ENCODE measurements at places on chromosomes 5 and 9.

GRCh38 chr9:108811944-108812343 is 43.8 kb downstream of the ACTL7B start:
- no peak for DNase-seq

DNA sequence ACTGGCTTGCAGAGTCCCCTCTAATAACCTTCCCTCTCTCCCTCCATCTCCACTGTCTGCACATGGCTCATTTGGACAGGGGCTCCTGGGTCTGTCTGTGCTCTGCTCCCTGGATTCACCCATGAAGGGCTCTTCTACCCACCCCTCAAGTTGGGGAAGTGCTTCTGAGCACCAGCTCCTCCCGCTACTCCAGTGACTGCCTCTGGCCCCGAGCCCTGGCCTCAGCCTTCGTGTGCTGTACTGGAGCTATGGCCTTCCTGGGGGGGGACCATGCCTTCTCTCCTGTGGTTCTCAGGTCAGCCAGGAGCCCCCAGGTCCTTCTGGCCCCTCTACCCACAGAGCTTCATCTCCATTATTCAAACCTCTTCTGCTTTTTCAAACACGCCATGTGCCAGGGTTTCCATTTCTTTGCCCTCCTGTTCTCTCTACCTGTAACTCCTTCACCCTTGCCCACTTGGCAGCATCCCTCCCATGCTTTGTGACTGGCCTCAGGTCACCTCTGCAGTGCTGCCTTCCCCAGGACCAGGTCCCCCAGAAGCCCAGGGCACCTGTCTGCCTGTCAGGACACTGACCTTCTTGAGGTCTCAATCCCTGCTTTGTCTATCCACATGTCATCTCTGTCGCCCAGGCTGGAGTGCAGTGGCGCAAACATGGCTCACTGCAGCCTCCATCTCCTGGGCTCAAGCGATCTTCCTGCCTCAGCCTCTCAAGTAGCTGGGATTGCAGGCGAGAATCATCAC is 9.5 kb downstream of the SH3PXD2B start:
- DNase-seq = no peak

DNA sequence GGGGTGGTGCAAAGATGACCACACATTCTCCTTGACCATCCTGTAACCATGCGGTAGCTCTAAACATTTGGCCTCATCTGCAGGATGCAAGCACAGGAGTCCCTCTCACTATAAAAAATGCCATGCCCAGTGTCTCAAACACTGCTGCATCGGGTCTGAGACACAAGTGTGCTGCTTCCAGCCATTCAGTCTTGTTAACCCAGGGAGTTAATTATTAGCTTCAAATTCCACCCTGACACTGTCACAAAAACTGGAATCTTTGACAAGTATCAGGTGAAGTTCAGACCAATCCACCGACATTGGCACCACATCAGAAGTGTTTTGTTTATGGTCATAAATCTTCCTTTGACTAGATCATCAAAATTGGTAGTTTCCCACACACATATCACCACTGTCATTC is 119.1 kb upstream of the RASEF start:
- DNase-seq = no peak

- DNase-seq = no peak
Measured at GRCh38 chr9:112439171-112439570, 47.5 kb upstream of the KIAA1958 start.

All from Caki2 (cell line).